Hair follicle dermal papilla cell (primary cell): ENCODE measurements at places on chromosomes 5 and 9. TPM values are rescaled to one million over a fixed set of nuclear protein-coding genes. Genes with fewer than 3 reads are reported as not detected.

PFDN1 gene
- 48.0 and 57.0 TPM in 2 replicates for total RNA-seq

OTP gene
- not detected in 2 replicates for total RNA-seq

PDLIM4 gene
- total RNA-seq = 65.0 and 78.2 TPM in 2 replicates

FLT4 gene
- total RNA-seq = 0.16 TPM in 1 of 2 replicates, not detected in the other

RNF145 gene
- 37.0 and 38.6 TPM in 2 replicates for total RNA-seq

BTNL8 gene
- not detected in 2 replicates for total RNA-seq

LOX gene
- total RNA-seq = 117 and 156 TPM in 2 replicates

AGGF1 gene
- total RNA-seq = 21.6 and 22.7 TPM in 2 replicates

GMCL2 gene
- not detected in 2 replicates for total RNA-seq

ZCCHC9 gene
- total RNA-seq = 20.9 and 25.9 TPM in 2 replicates

DENND4C gene
- 49.7 and 61.7 TPM in 2 replicates for total RNA-seq

KCTD16 gene
- total RNA-seq = 0.24 and 0.49 TPM in 2 replicates

PCDHGB3 gene
- 6.8 and 7.7 TPM in 2 replicates for total RNA-seq

ZNF483 gene
- total RNA-seq = 3.1 and 4.4 TPM in 2 replicates

PLCXD3 gene
- under 0.01 and 0.12 TPM in 2 replicates for total RNA-seq

COL23A1 gene
- 14.7 and 26.0 TPM in 2 replicates for total RNA-seq

PCDHB5 gene
- total RNA-seq = 1.1 and 1.2 TPM in 2 replicates

CDKN2B gene
- total RNA-seq = 17.9 and 22.1 TPM in 2 replicates

IL5 gene
- not detected in 2 replicates for total RNA-seq

C5orf58 gene
- not detected in 2 replicates for total RNA-seq

HTR4 gene
- total RNA-seq = not detected in 2 replicates

SPAAR gene
- total RNA-seq = not detected in 2 replicates

SLC34A1 gene
- not detected in 2 replicates for total RNA-seq

SPEF2 gene
- total RNA-seq = 5.5 and 10.5 TPM in 2 replicates

PRDM9 gene
- not detected in 2 replicates for total RNA-seq

PCDHGA7 gene
- total RNA-seq = 7.2 and 7.5 TPM in 2 replicates
